Right ventricle myocardium superior (tissue), 1 donor: ENCODE measurements at places on chromosomes 2 and 18. TPM values are rescaled to one million over a fixed set of nuclear protein-coding genes. Genes with fewer than 3 reads are reported as not detected.

- no peak for DNase-seq
These were observed 202.9 kb upstream of the NT5C1B start for GRCh38 chr2:18792226-18792629.

- DNase-seq = peak; percentile 45
These were observed 327 bp downstream of the LTBP1 start for GRCh38 chr2:32947076-32947483.

DNA sequence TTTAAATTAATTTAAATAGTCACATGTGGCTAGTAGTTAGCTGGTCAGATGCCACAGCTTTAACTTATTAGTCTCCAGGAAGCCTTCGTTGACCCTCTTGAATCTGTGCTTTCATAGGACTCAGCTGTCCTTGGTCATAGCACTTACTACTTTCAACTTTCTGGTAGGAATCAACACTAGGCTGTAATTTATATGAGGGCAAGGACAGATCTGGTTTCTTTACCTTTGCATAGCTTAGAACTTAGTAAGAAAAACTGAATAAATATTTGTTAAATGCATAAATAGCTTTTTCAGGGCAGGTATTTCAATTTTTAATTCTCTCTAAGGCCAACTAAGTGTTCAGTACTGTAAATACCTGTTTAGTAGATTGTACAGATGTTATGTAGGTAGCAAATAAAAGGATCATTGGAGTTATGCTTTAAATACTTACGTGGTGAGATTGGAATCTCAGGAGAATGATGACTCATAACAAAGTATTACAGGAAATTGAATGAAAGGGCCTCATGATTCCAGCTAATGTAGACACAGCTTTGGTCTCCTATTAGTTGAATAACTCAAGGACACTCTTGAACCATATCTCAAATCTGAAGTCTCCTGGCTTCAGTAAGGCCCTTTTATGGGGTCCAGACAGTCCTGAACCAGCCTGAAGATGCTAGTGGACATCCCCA lies 2.6 kb downstream of the CLIP4 start:
- no peak for DNase-seq

DNA sequence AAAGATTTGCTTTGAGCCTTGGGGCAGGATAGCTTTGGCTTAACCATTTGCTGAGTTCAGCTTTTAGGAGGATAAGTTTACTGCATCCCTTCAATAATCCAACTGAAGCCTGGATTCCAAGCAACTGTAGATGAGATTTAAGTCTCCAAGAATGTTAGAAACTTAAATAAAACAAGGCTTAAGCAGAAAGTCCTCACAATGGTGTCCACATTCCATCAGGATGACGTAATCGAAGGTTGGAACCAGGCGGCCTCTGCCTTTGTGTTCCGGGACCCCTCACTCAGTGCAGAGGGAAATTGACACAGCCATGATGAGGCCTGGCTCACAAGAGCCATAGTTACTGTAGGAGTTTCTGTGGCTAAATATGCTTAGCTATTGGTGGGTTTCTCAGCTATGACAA lies 260.4 kb downstream of the LPIN1 start:
- no peak for DNase-seq

GRCh38 chr2:56266761-56267414 lies 83.1 kb downstream of the CCDC85A start:
- DNase-seq = no peak

- DNase-seq = no peak
These were observed 4.2 kb downstream of the STAMBP start for GRCh38 chr2:73832930-73833329.

- DNase-seq = no peak
These were observed 30.8 kb upstream of the ODC1 start for GRCh38 chr2:10478916-10479315.

DNA sequence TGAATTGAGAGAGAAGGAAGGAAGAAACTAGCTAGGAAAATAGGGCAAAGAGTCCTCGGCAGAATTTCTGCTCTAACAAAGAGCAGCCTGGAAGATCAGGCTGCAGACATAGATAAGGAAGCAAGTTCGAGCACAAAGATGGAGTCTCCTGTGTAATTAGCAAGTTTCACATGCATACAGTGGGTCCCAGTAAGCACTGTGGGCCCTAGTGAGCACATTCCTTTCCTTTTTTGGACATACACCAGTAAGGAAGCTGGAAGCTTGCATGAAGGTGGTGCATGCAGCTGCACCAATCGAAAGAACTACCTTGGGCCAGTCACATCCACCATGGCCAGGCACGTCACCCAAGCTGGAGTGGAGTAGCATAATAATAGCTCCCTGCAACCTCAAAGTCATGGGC lies 109.7 kb downstream of the NOL4 start:
- no peak for DNase-seq

The HMSD gene
- 0.27 TPM for total RNA-seq

The APCDD1 gene
- total RNA-seq = 27.0 TPM

The RND3 gene
- 20.4 TPM for total RNA-seq

The EMX1 gene
- total RNA-seq = not detected
